ENCODE measurements at places on chromosomes 12 and 14. TPM values are rescaled to one million over a fixed set of nuclear protein-coding genes. Genes with fewer than 3 reads are reported as not detected.

CMKLR1 gene
- not detected for total RNA-seq

DNAJC22 gene
- total RNA-seq = 22.0 TPM

CCDC38 gene
- 0.20 TPM for total RNA-seq

ATN1 gene
- 0.84 TPM for total RNA-seq

PTPRB gene
- 3.2 TPM for total RNA-seq

TMTC1 gene
- total RNA-seq = 3.2 TPM

OAS2 gene
- total RNA-seq = 1.0 TPM

KLRF1 gene
- 1.2 TPM for total RNA-seq

CD69 gene
- 4.1 TPM for total RNA-seq

GPR84 gene
- total RNA-seq = not detected

EGLN3 gene
- total RNA-seq = 82.0 TPM

CIROP gene
- total RNA-seq = not detected

FGF23 gene
- not detected for total RNA-seq

OAS3 gene
- total RNA-seq = 11.4 TPM

Measured in Caki2 (cell line).